Inflammatory macrophage treated with lipopolysaccharide for 4 hours (primary cell): ENCODE measurements at places on chromosomes 2 and 18.

DNA sequence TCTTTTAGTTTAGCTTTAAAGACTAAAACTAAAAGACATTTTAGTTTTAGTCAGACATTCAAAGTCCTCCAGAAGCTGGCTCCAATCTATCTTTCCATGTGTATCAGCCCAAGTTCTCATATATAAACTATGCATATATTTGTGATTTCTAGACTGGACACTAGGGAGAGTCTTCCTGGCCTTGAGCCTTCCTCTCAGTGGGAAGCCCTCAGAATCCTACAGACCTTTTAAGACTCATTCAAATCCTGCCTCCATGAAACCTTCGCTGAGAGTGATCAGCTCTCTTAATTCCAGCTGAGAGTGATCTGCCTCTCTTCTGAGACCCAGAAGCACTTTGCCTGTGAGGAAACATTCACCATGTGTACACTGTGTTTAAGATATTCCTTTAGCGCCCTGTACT lies 452.7 kb downstream of the TGIF1 start:
- DNase-seq = no peak

GRCh38 chr18:67261931-67262552 lies 254.5 kb downstream of the DSEL start:
- DNase-seq = no peak

- peak; percentile 61 for DNase-seq
These were observed 24.6 kb downstream of the DYTN start for GRCh38 chr2:206693399-206694137.

DNA sequence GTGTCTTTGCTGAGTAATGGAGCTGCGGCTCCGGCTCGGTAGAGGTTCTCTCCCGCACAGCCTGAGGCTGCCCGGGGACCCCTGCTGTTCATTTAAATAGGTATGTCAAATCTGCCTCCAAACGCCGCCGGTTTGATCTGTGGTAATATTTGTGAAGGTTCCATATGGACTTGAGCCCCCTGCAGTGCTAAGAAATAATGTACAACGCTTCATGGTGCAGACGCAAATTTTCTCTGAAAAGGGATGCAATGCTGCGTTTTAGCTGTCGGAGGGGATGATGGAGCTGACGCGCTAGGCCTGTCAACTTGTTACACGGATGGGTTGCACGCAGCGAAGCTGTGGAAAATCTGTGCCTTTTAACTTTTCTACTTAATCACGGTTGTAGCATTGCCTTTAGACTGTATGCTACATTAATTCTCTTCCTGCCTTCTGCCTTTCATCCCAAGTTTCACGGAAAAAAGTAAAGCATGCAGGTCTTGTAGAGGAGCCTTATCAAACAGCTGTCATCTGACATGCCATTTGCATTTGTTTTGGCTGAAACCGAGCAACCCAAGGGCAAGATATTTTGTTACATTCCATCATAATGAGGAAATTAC lies 43.2 kb downstream of the MRPS9 start:
- DNase-seq = no peak

DNA sequence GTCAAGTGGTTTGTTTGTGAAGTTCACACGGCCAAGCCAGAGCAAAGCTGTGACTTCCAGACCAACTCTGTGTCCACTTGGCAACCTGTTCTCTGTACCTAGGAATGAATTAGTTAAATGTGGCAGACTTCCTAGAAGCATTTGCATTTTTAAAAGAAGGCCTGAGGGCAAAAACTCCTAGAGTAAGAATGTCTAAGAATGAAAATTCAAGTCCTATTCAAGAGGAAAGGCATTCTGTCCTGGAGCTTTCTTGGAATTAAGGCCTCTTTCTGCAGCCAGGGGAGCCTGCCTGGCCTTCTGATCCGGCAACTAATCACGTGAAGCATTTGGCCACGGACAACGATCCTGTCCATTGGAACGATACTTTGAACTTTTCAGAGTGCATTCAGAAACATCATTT lies 155.0 kb downstream of the SETBP1 start:
- DNase-seq = no peak

GRCh38 chr2:101310834-101311695 lies 2.6 kb upstream of the RNF149 start:
- peak; percentile 39 for DNase-seq

- DNase-seq = no peak
These were observed 89.0 kb downstream of the NBAS start for GRCh38 chr2:15472133-15472532.

DNA sequence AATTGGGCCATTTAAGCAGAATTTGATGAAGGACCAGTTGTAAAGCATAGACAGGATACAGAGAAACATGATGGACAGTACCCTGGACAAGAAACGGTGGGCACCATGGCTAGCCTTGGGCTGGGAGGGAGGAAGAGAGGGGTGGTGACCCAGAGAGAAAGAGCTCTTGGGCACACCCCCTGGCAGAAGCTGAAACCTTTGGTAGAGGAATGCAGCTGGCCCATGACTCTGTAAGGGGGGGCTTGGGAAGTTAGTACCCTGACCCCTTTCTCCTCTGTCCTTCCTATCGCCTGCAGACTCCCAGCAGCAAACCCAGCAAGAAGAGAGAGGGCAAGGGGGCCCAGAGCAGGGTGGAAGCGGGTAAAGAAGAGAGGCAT lies 32.6 kb downstream of the MRPL44 start:
- DNase-seq = no peak

GRCh38 chr2:69514819-69515218 lies 77.6 kb upstream of the NFU1 start:
- DNase-seq = peak; percentile 26

GRCh38 chr2:182280118-182280517 lies 146.7 kb downstream of the PDE1A start:
- DNase-seq = no peak

DNA sequence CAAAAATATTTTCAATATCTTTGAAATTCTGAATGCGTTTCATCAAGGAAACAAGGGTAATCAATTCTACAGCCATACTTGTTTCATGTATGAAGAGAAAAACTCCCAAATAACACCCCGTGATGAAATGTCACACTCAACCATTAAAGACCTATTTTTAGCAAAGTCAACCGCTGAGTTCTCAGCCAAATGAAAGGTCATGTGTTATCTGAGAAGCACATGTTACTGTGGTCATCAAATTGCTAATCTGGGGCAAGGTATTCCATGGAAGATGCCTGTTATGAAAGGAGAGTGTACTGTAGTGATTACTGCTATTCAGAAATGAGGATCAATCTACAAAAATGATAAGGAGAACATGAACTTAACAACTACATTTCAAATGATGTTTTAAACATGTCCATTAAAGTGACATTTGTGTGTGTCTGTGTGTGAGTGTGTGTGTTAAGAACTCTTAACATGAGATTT lies 126.7 kb downstream of the BCL2 start:
- peak; percentile 89 for DNase-seq

GRCh38 chr2:204170411-204170810 lies 233.8 kb downstream of the ICOS start:
- no peak for DNase-seq

DNA sequence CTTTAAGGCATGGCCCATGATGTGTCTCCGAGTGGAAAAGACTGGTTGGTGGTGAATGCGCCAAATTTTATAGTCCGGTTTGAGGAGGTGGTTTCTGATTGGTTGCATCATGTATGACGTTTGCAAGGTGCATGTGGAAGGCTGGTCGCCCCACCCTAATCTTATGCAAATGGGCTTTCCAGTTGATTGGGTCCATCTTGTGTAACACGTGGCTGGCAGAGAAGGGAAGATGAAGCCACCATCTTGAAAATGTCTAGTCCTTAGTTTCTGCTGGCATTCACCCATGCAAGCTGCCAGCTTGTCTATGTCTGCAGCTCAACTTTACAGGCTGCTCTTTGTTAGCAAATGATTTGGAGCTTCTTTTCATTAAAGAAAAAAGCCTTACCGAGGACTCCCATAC lies 132.2 kb downstream of the PIK3C3 start:
- no peak for DNase-seq

- no peak for DNase-seq
These were observed 150.6 kb downstream of the MYCN start for GRCh38 chr2:16090650-16091575.

DNA sequence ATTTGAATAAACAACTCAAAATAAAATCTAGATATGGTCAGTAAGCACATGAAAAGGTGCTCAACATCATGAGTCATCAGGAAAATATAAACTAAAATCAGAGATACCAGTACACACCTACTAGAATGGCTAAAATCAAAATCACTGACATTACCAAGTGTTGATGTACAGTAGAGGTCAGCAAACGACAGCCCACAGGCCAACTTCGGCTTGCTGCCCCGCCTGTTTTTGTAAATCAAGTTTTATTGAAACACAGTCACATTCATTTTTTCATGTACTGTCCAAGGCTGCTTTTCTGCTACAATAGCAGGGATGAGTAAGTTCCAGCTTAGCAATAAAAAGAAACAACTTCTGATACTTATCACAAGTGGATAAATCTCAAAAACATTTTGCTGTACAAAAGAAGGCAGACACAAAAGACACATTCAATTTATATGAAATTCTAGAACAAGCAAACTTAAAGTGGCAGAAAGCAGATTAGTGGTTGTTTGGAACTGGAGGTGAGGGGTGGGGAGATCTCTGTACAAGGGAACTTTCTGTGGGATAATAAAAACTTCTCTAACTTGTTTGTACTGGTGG lies 32.1 kb downstream of the TRAK2 start:
- no peak for DNase-seq

- DNase-seq = no peak
These were observed 491.2 kb downstream of the PIK3C3 start for GRCh38 chr18:42446195-42446594.

DNA sequence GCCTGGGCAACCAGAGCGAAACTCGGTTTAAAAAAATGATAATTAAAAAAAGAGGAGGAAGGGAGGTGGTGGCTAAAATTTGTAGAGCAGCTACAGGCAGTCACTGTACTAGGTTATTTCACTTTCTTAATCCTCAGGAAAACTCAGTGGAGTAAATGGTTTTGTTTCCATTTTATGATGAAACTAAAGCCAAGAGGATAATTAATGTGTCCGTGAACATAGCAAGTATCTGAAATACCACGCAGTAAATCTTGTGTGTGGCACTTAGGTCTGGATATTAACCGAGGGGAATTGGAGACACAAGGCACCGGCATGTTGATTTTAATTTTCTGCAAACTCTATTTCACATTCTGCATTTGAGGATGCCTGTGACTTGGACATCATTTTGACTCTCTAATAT lies 14.5 kb downstream of the SH3BP4 start:
- no peak for DNase-seq

- DNase-seq = no peak
These were observed 48.7 kb downstream of the LYPD1 start for GRCh38 chr2:132621131-132621875.

DNA sequence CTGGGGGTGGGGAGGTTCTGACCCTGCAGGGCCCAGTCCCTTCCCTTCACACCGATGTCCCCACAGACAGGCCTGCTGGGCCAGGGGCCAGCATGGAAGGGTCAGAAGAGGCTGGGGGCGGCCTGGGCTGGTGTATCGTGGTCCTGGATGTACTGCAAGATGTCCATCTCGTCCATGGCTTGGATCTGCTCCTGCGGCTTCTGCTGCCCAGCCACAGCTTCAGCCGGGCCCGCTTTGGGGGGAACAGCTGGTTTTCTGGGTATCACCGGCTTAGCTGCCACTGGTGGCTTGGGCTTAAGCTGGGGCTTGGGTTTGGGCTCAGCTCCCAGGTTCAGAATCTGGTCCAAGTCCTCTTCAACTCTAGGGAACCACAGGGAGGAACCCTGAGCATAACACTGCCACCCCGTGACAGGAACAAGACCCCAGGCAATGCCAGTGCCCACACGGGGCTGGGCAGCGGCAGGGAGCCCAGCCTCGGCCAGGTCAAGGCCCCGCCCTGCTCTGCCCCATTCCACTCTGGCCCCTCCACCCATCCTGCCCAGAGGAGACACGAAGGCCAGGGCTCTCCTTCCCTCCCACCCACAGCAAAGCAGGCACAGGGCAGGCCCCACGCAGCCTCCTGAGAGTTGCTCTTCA lies 31.9 kb downstream of the HS1BP3 start:
- DNase-seq = no peak

DNA sequence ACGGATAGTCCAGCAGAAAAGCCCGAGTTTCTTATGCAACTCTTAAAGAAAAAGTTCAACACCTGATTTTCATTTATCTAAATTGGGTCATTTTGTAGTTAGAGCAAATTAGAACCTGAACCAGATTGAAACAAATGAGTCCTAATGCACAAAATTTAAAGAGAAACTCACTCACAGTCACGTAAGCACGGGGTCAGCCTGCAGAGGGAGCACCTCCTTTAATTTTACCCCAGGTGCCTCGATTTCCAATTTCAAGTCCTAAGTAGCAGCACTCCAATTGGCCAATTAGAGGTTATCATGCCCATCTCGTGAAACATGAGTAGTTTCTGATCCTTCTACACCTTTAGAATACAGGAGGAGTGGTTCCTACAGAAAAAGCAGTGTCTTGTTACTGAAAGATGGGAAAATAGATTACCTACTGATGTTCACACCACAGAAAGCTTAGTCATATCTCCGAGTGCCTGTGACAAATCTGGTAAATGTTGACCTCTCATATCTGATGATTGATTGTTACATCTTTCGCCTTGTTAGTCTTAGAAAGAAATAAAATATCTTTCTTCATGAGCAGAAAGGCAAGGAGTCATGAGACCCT lies 1929.8 kb upstream of the LRRTM1 start:
- DNase-seq = no peak

DNA sequence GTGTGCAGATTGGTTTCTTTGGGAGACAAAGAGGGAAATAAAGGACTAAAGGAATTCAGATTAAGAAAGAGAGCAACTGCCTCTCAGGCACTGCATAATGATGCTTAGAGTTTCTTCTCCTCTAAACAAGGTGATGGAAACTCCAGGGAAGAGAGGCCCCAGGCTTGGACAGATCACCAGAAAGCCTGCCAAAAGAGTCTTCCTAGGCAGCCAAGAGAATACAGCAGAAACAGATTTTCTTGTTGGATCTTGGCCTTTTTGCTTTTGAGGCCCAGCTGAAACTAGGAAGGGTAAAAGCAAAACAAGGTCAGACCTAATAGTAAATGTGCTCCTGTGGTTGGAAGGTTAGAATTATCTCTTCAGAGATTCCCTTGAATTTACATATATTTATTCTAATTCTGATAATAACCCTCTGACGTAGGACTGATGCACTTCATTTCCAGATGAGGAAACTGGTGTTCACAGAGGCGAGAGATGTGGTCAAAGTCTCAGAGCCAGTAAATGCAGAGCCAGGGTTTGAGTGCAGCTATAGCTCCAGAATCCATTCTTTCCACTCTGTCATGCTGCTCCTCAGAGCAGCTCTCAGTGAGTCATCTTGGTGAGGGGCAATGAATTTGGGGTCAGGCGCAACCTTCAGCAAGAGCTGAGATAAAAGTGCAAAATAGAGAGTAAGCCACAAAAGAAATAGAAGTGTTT lies 142.3 kb upstream of the FBXO11 start:
- DNase-seq = no peak

- no peak for DNase-seq
These were observed 125.5 kb upstream of the SERTAD2 start for GRCh38 chr2:64779117-64779690.

DNA sequence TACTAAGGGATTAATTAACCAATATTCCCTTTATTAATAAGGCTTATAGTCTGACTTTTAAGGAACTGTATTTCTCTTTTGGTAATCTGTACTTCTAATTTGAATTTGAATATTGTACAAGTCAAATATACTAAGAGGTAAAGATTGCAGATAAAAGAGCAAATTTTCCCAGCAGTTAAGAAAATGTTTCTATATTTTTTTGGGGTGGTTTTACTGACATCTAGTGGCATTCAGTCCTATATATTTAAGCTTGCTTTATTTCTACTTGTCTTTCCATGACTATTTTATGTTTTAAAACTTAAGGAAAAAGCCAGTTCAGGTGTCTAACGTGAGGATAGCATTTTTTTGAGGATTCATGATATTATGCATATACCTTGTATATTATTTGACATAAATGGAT lies 41.6 kb downstream of the TDRD15 start:
- no peak for DNase-seq
